ENCODE measurements at places on chromosomes 2 and 18.

- DNase-seq: no peak
Measured at GRCh38 chr2:44186810-44187209, 18.1 kb downstream of the PPM1B start.

GRCh38 chr2:200242570-200242969 lies 63.9 kb upstream of the SPATS2L start:
- DNase-seq: no peak

- no peak for DNase-seq
Measured at GRCh38 chr2:228474466-228474865, 293.0 kb upstream of the SPHKAP start.

DNA sequence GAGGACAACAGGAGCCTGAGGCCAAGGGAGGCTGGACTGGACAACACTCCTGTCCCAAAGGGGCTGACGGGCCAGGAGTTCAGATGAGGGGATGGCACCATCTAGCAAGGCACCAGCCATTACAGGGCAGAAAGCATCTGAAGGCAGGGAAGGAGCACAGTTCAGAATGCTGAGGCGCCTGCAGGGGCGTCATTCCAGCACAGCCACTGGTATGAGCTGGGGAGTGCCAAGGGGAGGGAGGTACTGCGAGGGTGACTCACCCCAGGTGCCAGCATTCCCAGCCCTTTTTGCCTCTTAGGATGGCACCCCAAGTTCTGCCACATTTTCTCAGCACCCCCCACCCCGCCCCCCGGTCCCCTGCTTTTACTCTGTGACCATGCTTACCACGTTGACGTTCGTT lies 129.8 kb upstream of the EPAS1 start:
- no peak for DNase-seq

GRCh38 chr2:120302301-120302700 lies 43.6 kb upstream of the INHBB start:
- no peak for DNase-seq

GRCh38 chr2:30147196-30147714 lies 448 bp downstream of the YPEL5 start:
- no peak for DNase-seq

GRCh38 chr2:138931284-138932256 lies 151.4 kb upstream of the NXPH2 start:
- no peak for DNase-seq

DNA sequence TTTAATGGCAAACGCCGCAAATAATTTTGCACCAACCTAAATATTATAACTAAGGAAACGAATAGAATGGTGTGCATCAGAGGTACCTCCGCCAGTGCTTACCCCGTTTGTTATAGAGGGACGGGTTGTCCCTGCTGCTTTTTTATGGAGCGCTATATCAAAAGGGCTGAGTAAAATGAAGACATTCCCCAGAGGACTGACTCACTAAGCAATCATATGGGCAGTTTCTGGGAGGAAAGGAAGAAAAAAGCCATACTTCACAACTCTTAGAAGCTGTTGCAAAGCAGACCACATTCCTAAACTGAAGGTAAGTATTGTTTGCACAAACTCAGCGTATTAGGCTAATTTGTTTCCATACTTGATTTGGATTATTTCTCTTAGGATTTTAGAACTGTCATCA lies 12.9 kb downstream of the ID2 start:
- no peak for DNase-seq

DNA sequence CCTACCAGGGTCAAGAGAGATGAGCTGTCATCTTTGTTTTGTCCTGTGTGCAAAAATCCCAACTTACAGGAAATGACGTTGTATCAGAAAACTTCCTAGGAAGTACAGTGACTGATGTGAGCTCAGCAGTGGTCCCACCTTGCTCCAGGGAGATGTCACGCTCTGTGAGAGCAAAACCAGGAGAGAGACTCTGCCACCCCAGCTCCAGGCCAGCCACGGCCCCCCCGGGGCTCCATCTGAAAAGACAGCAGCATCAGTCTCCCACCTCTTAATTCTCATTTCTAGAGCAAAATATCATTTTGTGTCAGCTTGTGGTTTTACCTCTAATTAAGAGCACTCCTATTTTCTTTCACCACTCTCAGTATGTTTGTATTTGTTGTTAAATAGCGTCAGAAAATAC lies 57.5 kb downstream of the MYL12B start:
- no peak for DNase-seq

- DNase-seq: no peak
Measured at GRCh38 chr2:216715402-216715974, 20.1 kb upstream of the IGFBP5 start.

DNA sequence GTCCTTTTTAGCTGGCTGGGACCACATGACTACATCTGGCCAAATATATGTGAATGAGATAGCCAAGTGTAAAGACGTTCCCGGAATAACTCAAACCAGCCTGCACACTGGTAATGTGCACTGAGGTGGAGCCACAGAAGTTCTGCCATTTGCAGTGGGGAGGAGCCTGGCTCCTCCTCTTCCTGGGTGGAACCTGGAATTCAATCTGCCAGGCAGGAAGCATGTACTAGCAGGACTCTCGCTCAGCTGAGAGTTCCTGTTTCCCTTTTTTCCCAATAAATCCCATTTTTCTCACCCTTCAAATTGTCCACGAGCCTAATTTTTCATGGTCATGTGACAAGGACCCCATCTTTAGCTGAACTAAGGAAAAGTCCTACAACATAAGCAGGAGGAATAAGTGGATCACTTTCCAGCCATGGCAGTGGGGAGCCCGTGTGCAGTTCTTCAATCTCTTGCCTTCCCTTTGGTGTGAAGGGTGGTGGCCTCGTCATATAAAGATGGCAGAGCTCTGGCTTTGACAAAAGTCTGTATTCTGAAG lies 183.2 kb downstream of the UXS1 start:
- no peak for DNase-seq

GRCh38 chr2:109736177-109736827 lies 57.8 kb upstream of the RGPD5 start:
- DNase-seq: no peak

DNA sequence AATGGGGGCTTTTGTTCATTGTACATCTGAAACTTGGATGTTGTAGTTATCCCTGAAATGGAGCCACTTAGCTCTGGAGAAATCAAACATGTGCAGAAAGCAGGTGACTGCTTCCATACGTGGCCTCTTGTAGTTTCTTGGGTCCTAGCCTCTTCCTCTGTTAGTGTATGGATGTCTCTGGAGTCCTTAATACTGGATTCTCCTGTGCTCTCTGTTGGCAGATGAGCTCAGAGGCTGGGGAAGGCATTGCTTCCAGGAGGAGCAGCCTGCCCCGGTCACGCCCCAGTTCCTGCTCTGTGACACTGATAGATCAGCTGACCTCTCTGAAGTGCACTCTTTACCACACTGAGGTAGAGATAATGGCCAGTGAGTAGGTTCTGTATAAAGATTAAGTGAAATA lies 176.2 kb downstream of the LDLRAD4 start:
- DNase-seq: no peak

GRCh38 chr2:192194265-192194865 lies 368 bp downstream of the TMEFF2 start:
- no peak for DNase-seq
